ENCODE measurements at places on chromosomes 2 and 18.

- DNase-seq, result no peak
Measured at GRCh38 chr2:7400628-7401027, 483.4 kb downstream of the RNF144A start.

- no peak for DNase-seq
Measured at GRCh38 chr2:60281730-60282129, 271.7 kb downstream of the BCL11A start.

DNA sequence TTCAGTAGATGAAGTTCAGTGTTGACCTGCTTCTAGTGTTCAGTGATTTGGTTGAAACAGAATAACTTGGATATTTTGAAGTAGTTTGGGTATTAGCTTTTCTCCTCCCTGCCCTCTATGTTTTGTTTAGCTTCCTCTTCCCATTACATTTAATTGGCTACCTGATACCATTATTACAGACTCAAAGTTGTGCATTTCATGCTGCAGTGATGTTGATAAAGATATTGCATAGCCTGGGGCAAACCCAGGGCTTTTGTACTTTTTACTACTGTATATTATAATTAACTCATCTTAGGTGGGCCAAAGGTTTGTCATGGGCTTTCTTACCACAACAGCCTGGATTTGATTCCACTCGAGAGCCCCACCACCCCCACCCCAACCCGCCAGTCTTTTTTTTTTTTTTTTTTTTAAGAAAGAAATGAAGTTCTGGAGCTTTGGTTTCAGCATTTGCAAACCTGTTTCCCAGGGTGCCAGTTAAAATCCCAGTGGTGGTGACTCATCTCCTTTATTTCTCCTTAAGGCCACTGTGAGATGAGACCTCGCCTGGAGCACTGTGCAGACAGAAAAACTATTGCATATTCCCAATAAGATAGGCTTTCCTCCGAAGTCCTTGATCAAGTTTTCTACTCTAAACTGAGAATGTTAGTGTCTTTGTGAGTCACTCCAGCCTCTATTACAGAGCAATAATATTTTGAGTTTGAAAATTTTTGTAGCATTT is 393.7 kb upstream of the FANCL start:
- DNase-seq, result no peak

DNA sequence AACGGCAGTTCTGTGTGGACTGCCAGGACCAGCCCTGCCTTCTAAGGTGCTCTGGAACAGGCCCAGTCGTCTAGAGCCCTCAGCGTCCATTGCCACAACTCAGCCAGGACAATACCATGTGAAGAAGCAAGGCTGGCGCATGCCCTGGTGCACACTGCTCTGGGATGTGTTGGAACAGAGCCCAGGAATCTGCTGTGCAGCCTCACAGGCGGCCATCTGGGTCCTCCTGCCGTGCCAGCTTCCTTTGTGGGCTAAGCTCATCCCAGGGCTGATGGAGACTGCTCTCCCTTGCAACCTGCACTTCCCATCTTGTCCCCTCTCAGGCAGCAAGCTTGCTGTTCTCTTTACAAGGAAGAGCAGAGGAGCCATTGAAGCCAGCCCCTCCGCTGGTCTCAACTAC is 246.4 kb upstream of the PXDN start:
- DNase-seq, result no peak

- no peak for DNase-seq
Measured at GRCh38 chr2:207558079-207558491, 28.3 kb downstream of the CREB1 start.

DNA sequence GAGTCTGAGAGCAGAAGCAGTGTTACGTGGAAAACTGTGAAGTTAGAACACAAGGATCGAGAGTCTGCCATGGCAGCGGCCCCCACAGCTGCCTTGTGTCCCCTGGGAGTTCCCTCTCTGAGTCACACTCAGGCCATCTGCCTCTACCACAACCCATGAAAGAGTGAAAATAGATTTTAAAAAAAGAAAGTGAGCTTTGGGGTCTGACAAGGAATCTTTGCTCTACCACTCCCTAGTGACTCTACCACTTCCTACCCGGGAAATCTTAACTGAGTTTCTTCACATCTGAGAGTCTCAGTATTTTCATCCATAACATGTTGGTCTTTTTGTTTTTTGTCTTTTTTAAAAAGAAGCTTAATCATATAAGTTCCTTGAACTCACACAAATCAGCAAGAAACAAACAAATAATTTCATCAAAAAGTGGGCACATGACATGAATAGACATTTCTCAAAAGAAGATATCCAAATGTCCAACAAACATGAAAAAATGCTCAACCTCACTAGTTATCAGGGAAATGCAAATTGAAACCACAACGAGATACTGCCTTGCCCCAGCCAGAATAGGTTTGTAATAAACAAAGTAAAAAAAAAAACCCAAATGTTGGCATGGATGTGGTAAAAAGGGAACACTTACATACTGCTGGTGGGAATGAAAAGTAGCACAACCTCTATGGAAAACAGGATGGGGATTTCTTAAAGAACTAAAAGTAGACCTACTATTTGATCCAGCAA is 2.4 kb upstream of the MSGN1 start:
- peak; percentile 57 for DNase-seq

- DNase-seq, result no peak
Measured at GRCh38 chr18:37412333-37412732, 153.3 kb downstream of the CELF4 start.

DNA sequence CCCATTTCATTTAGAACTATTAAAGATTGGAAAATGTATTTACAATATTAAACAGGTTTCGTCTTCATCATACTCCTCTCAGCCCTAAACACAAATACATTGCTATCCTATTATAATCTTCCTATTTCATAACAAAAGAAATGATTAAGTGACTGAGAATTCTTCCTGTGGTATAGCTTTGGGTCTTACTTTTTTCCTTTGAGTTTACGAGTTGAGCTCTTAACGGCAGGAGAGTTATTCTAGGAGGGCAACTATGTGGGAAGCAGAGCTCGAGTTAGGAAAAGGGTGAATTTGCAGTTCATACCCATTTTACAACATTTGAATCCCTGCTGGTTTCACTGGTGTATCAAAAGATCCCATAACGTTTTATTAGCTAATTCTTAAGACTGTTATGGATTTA is 105.0 kb downstream of the FIGN start:
- DNase-seq, result no peak

- DNase-seq, result no peak
Measured at GRCh38 chr2:13413989-13414388, 697.3 kb downstream of the TRIB2 start.

DNA sequence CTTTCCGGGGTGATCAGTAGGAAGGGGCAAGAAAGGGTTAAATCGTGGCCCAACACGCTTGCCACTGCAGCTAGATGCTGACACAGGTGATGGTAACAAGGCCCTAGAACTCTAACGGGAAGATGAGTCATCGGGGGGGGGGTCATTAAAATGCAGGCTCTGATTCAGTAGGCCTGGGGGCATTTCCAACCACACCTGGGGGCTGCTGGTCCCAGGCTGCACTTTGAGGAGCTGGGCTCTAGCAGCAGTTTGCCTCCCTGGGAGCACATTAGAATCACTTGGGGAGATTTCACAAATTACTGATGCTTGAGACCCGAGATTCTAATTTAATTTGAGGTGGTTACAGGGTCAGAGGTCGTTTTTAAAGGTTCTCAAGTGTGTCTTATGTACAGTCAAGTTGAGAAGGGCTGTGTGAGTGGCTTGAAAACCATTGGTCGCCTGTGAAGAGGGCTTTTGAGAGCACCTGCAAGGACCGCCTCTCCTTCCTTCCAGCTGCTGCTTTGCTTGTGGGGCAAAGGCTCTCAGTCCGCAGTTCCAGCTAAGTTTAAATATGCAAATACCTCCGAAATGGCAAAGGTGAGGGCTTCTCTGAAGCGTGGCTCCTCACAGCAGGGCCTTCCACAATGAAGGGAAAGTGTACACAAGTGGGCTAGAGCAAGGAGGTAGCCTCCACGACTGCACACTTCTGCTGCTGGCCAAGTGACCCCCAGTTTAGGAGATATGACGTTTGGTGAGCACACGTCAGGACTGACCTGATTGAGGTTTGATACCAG is 128.0 kb upstream of the MSH6 start:
- DNase-seq, result peak; percentile 91

GRCh38 chr2:230362030-230362691 is 35.2 kb downstream of the SP140L start:
- DNase-seq, result no peak

DNA sequence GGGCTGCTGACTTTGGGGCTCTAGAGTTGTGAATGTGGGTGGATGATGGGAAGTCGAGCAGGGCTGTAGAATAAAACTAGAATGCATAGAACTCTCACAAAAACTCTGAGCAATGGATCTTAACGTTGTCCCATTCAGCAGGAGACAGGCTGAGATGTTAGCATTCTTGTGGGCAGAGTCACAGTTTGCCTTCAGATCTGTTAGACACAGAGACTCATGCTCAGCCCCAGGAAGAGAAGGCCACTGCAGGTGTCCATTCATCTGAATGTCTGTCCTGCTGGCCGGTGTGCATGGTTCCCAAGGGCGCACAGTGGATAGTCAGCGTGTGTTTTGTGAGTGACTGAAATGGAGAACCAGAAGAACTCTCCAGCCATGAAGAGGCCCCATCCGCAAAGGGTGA is 111.3 kb downstream of the TSN start:
- no peak for DNase-seq

GRCh38 chr18:56988022-56988421 is 158.9 kb upstream of the BOD1L2 start:
- DNase-seq, result no peak

DNA sequence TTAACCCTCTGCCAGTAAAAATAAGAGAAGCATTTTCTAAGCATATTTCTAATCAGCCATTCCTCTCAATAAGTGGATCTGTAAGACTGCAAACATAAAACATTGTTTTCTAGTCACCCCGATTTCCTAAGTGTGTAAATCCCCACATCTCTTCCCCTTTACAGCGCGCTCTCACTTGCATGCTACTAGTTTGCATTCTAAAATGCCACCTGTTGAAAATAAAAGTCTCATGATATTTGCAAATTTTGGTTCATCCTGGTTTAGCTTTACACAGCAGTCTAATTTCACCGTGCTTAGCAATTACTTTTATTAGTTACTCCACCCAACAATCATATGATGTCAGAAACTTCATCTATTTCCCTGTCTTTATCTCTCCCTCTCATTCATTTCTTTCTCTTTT is 1230.7 kb upstream of the ZEB2 start:
- no peak for DNase-seq

GRCh38 chr2:236718207-236718992 is 148.8 kb downstream of the ACKR3 start:
- DNase-seq, result no peak

GRCh38 chr2:55876429-55877086 is 47.0 kb downstream of the EFEMP1 start:
- DNase-seq, result no peak

GRCh38 chr18:3151399-3152264 is 68.1 kb downstream of the MYOM1 start:
- peak; percentile 51 for DNase-seq

- no peak for DNase-seq
Measured at GRCh38 chr2:48105848-48106247, 199.6 kb upstream of the FBXO11 start.

DNA sequence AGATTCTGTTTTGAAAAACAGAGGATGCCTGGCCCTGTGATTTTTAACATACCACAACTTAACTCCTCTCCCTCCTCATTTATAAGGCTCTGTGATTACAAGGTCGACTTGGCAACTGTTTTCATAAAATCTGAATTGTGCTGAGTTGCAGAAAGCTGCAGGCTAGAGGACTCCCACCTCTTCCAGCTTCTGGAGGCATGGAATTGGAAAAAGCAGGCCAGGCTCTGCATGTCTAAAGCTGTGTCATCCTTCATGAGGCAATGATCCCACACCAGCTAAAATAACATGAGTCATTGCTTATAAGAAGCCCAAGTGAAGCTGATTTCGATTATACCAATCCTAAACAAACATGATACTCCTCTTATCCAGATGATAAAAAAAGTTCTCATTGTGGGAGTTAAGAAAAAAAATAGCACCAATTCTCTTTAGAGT is 11.7 kb downstream of the ARHGAP28 start:
- no peak for DNase-seq

DNA sequence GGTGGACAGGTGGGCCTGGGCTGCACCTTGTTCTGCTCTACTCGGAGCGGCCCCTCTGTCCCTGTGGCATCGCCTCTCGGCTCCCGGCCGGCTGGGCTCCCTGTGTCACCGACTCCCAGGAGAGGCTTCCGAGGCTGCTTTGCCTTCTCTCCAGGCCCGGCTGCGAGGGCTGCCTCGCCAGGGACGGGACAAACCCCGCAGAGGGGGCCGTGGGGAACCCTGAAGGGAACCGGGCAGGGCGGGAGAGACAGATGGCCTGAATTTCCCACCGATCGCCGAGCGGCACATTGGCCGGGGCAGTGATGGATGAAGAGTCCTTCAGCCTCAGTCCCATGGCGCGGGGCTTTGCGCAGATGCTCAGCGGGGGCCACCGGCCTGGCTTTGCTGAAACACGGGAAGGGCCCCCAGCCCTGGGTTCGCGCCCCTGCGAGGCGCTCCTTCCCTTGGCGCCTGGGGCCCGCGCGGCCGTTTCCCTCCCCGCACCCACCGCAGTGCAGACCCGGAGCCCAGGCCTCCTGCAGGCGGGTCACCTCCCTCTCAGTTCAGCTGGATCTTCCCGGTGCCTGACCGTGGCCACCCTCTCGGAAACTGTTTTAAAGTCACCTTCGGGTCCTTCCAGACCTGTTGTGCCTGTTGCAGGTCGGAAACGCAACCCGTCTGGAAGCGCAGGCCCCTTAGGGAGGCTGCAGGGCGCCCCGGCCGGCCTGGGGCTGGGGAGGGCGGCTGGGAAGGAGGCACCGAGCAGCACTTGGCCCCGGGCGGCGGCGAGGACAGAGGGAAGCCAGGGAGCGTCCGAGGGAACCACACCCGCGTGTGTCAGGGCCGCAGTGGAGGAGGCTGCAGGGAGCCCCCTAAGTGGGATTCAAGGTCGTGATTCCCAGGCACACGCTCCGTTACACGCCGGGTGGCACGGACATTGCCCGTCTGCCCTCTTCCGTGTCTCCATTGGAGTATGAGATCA is 341.9 kb upstream of the SALL3 start:
- DNase-seq, result no peak

GRCh38 chr2:230680463-230681170 is 32.0 kb upstream of the CAB39 start:
- no peak for DNase-seq

- DNase-seq, result peak; percentile 37
Measured at GRCh38 chr2:16186661-16187481, 246.5 kb downstream of the MYCN start.

GRCh38 chr2:155190342-155190741 is 491.8 kb downstream of the KCNJ3 start:
- DNase-seq, result no peak

GRCh38 chr2:174776223-174776622 is 12.0 kb upstream of the CHRNA1 start:
- DNase-seq, result no peak

- DNase-seq, result no peak
Measured at GRCh38 chr2:46451131-46451711, 28.1 kb upstream of the TMEM247 start.

DNA sequence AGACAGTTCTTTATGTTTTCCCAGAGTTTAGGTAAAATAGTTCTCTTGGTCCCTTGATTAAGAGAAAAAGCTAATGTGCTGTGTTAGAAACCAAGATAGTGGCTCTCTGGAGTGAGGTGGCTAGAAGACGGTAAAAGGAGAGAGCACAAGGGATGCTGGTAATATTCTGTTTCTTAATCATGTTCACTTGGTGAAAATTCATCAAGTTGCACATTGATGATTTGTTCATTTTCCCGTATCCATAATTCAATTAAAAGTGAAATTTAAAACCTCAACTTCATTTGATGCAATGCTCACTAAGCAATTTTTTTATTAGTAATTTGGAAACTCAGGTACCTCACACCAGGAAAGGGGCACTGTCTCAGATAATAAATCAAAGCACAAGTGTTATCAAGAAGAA is 113.8 kb downstream of the NBAS start:
- no peak for DNase-seq
